Activated T-helper 1 cell treated with Interleukin-2 at 50 U/mL for 16 hours (primary cell): ENCODE measurements at places on chromosomes 13 and 19.

GRCh38 chr13:110376120-110376519 is 69.0 kb downstream of the COL4A2 start:
- DNase-seq = no peak

GRCh38 chr13:41622432-41623429 is 165.4 kb downstream of the RGCC start:
- DNase-seq = no peak

- DNase-seq = no peak
These were observed 26.0 kb downstream of the SHISA2 start for GRCh38 chr13:26025771-26026170.

GRCh38 chr13:73428137-73428536 is 369.3 kb downstream of the KLF5 start:
- no peak for DNase-seq

DNA sequence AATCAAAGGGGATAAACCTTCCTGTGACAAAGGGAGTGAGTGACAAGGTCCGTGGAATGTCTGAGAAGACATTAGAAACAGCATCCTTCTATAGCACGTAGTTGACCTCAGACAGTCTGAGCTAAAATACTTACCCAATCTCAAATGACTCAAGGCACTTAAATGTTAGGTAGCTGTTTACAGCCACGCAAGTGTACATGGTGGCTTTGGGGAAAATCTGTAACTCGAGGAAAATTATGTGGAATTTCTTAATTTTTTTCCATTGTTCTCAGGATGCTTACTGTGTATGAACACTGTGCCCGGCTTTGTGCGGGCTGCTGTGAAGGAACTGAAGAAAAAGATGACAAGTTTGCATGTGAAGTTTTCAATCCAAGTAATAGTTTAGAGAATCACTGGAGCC is 5.2 kb downstream of the LGALS13 start:
- DNase-seq = no peak

- DNase-seq = no peak
These were observed 16.4 kb downstream of the HDGFL2 start for GRCh38 chr19:4488496-4488895.

GRCh38 chr19:28314756-28315155 is 898.2 kb downstream of the UQCRFS1 start:
- DNase-seq = no peak
